ENCODE measurements at places on chromosomes 16 and 17.

DNA sequence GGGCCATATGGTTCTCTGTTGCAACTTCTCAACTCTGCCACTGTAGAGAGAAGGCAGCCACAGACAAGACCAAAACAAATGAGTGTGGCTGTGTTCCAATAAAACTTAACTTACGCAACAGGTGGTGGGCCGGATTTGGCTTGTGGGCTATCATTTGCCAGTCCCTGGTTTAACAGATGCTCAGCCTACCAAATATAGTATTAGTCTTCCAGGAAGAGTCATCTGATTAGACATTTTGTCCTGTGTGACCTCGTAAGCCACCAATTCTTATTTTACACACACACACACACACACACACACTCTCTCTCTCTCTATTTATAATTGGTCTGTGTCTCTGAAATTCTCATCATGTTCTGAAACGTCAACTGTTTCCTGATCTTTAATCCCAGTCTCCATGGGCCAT, 245.9 kb downstream of the XYLT1 start:
- DNase-seq: peak; percentile 66

GRCh38 chr17:12402963-12403622, 262.6 kb upstream of the MYOCD start:
- no peak for DNase-seq

DNA sequence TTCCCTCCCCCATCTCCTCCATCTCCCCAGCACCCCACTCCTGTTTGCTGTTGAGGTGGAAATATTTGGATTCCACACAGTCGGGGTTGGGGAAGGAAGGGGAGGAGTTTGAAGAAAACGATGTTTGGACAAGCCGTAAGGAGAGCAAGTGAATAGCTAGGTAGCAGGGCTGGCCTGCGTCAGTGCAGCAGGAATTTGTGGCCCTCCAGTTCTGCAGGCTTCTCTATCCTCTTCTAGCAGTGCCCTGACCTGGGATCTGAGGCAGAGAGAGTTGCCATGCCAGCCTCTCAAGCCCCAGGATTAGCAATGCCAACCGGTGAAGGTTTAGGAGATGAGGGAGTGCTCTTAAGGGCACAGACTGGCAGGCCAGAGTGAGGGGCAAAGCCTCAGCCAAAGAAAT, 12.5 kb downstream of the TLCD2 start:
- no peak for DNase-seq

DNA sequence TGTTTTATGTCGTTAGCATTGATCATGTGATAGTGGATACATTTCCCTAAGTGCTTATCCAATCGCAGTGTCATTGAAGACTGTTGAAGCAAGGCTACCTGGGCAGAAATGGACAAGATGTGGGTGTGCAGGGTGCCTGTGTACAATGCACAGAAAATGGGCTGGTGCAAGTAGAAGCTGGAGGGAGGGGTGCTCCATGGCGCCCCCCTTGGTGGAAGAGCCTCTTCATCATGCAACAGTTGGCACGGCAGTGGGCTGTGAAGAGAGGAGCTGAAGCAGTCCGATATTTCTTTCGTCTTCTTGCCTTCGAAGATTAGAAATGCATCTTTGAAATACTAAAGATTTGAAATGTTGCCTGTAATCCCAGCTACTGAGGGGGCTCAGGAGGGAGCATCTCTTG, 100.5 kb downstream of the PLCG2 start:
- DNase-seq: peak; percentile 13
